ENCODE measurements at places on chromosomes 2 and 18. TPM values are rescaled to one million over a fixed set of nuclear protein-coding genes. Genes with fewer than 3 reads are reported as not detected.

The XIRP2 gene
- 0.59 TPM for total RNA-seq

The CCDC85A gene
- 24.3 TPM for total RNA-seq

The LAMA1 gene
- 31.6 TPM for total RNA-seq

The LHCGR gene
- 0.66 TPM for total RNA-seq

The CRYGC gene
- total RNA-seq: not detected

The PASK gene
- total RNA-seq: 9.0 TPM

The HMSD gene
- total RNA-seq: 0.79 TPM

The WNT6 gene
- total RNA-seq: 1.6 TPM

The INHA gene
- total RNA-seq: 0.10 TPM

The PRPF40A gene
- total RNA-seq: 114 TPM

The TMEM17 gene
- 8.7 TPM for total RNA-seq

DNA sequence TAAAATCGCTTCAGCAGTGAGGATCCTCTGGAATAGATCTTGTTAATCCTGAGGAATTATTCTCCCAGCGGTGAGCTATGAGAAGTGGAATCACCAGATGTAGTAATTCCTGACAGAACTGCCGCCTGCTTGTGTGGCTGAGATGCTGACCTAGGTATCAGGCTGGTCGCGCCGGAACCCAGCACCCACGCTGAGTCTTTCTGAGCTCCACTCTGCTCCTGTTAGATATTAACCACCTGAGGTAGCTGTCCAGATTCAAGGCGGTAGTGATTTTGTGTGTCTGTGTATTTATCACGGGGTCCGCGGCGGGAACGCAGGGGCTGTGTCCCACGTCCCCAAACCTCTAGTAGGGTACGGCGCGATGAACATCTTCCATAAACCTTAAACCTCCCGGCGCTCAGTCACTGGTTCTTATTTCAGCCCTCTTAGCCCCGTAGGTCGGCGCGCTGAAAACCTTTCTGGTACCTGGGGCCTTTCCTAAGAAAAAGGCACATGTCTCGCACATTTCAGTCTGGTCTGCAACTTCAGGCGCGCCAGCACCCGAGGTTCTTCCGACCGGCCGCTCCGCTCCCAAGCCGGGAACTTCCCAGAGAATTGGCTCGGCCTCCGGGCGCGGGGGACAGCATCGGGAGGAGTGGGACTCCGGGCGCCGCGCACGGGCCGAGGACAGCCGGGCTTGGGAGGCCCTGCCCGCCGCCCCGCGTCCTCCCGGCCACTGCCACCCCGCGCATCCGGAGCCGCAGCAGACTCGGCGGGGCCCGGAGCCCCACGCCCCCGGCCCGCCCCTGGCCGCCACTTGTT, 542 bp upstream of the CNNM3 start:
- peaks cover 25% of the 10 kb centered on the region for H3K36me3 ChIP-seq
- H3K27me3 ChIP-seq: no peaks in the 10 kb centered on the region
- H3K4me1 ChIP-seq: peaks cover 40% of the 10 kb centered on the region
- DNase-seq: no peak

DNA sequence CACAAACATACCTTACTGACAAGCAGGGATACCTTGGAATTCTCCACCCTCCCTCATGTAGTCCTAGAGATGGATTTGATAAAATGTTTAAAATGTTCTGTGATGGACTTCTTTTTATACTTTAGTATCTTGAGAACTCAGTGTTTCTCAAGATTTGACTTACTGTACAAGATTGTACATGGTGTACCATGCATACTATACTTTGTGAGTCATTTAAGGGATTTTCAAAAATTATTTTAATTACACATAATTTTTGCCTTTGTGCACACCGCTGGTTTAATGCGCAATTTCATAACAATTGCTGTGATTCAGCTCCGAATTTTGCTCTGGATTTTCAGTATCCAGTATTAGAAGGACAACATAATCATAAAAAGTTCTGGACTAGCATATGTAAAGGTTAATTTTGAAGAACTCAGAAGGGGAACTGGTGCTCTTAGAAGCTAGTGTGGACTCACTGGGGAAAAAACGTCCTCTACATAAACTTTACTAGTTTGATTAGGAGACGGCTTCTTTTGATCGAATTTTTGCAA, 78.6 kb upstream of the ACSL3 start:
- no peaks in the 10 kb centered on the region for H3K4me1 ChIP-seq
- no peak overlapping the region for H3K4me3 ChIP-seq
- no peaks in the 10 kb centered on the region for H3K27me3 ChIP-seq
- DNase-seq: no peak

- peaks cover 42% of the 10 kb centered on the region for H3K4me1 ChIP-seq
- DNase-seq: no peak
- H3K27me3 ChIP-seq: no peaks in the 10 kb centered on the region
Measured at GRCh38 chr2:239285071-239285931, 115.5 kb downstream of the HDAC4 start.

- no peak for DNase-seq
- no peaks in the 10 kb centered on the region for H3K4me1 ChIP-seq
- H3K27ac ChIP-seq: no peak overlapping the region
- no peaks in the 10 kb centered on the region for H3K27me3 ChIP-seq
- no peak overlapping the region for H3K4me3 ChIP-seq
- no peaks in the 10 kb centered on the region for H3K36me3 ChIP-seq
Measured at GRCh38 chr2:131580187-131580586, 52.5 kb downstream of the CCDC74A start.

GRCh38 chr18:45666006-45666405, 50.7 kb downstream of the SLC14A2 start:
- H3K4me3 ChIP-seq: no peak overlapping the region
- no peak overlapping the region for H3K27ac ChIP-seq
- H3K27me3 ChIP-seq: no peaks in the 10 kb centered on the region
- no peak for DNase-seq
- no peaks in the 10 kb centered on the region for H3K4me1 ChIP-seq

DNA sequence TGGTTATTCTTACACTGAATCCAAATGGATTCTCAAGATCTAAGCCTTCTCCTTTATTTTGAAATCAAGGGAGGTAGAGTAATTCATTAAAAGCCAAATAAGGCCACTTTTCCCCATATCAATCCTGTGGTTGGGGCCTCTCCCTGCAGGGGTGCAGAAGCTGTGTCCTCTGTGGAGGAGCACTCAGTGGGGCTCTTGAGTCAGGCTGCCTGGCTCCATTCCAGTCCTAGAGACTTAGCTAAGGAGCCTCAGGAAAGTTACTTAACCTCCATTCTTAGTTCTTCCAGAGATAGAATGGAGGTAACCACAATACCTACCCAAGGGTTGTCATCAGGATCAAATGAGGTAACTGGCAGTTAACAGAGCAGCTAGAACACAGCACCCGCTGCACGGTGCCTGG, 564.3 kb downstream of the CMPK2 start:
- no peaks in the 10 kb centered on the region for H3K27me3 ChIP-seq
- no peak overlapping the region for H3K27ac ChIP-seq
- no peaks in the 10 kb centered on the region for H3K36me3 ChIP-seq
- no peak for DNase-seq
- no peaks in the 10 kb centered on the region for H3K4me1 ChIP-seq

GRCh38 chr18:31592506-31593157, 955 bp downstream of the TTR start:
- DNase-seq: peak; percentile 91
- H3K36me3 ChIP-seq: no peaks in the 10 kb centered on the region
- H3K4me3 ChIP-seq: no peak overlapping the region

GRCh38 chr2:60408207-60408606, 145.2 kb downstream of the BCL11A start:
- H3K27me3 ChIP-seq: peaks cover 8% of the 10 kb centered on the region
- no peaks in the 10 kb centered on the region for H3K36me3 ChIP-seq
- no peak for DNase-seq
- H3K4me1 ChIP-seq: no peaks in the 10 kb centered on the region
- H3K27ac ChIP-seq: no peak overlapping the region

- no peak overlapping the region for H3K27ac ChIP-seq
- H3K36me3 ChIP-seq: no peaks in the 10 kb centered on the region
- no peak overlapping the region for H3K4me3 ChIP-seq
- no peaks in the 10 kb centered on the region for H3K27me3 ChIP-seq
- no peaks in the 10 kb centered on the region for H3K4me1 ChIP-seq
Measured at GRCh38 chr2:231163011-231163410, 35.4 kb upstream of the ARMC9 start.

GRCh38 chr2:222882484-222882928, 21.7 kb downstream of the ACSL3 start:
- H3K27ac ChIP-seq: no peak overlapping the region
- H3K36me3 ChIP-seq: no peaks in the 10 kb centered on the region
- no peak for DNase-seq
- H3K27me3 ChIP-seq: no peaks in the 10 kb centered on the region
- H3K4me3 ChIP-seq: no peak overlapping the region
- H3K4me1 ChIP-seq: no peaks in the 10 kb centered on the region

DNA sequence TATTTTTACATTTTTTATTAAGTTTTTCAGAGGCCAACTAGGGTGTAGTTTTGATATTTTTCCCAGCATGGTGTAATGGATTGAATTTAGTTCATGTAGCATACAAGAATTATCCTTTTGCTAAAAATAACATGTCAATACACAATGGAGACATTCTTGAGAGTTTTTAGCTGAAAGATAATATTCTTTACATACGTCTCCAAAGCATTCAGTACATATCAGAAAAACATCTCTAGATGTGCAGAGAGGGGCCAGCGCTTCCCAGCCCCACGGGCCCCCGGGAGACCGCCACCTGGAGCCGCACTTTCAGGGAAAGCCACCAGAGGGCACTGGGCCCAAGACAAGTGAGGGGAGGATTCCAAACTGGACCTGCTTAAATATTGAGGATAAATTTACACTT, 499.4 kb downstream of the GALR1 start:
- H3K4me1 ChIP-seq: no peaks in the 10 kb centered on the region
- peaks cover 2% of the 10 kb centered on the region for H3K27me3 ChIP-seq
- H3K4me3 ChIP-seq: no peak overlapping the region
- peak; percentile 24 for DNase-seq
- H3K27ac ChIP-seq: no peak overlapping the region
- no peaks in the 10 kb centered on the region for H3K36me3 ChIP-seq

DNA sequence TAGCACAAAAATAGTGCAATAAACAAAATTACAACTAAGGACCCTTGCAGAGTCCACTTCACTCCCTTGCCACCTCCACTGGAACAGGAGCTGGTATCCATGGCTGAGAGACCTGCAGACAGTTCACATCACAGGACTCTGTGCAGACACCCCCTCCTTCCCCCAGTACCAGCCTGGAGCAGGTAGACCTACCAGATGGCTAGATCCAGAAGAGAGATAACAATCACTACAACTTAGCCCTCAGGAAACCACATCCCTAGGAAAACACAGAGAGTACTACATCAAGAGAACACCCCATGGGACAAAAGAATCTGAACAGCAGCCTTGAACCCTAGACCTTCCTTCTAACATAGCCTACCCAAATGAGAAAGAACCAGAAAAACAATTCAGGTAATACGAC, 49.8 kb downstream of the FBXO15 start:
- no peak overlapping the region for H3K4me3 ChIP-seq
- no peaks in the 10 kb centered on the region for H3K36me3 ChIP-seq
- no peaks in the 10 kb centered on the region for H3K4me1 ChIP-seq
- H3K27ac ChIP-seq: no peak overlapping the region

DNA sequence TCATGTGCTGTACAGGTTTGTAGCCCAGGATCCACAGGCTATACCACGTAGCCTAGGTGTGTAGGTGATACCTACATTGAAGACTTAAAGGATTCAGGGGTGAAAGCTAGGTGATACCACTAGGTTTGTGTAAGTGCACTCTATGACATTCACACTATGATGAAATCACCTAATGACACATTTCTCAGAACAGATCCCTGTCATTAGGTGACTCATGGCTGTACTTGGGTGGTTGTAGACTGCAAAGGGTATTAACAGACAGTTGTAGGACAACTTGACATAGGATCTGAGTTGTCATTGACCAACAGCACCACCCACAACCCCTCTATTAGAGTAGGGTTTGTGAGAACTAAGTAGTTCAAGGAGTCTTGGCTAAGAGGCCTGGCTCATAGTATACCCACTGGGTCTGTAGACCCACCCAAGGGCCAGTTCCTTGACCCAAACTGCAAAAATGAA, 27.7 kb upstream of the SMCHD1 start:
- no peaks in the 10 kb centered on the region for H3K4me1 ChIP-seq
- H3K27ac ChIP-seq: no peak overlapping the region
- no peaks in the 10 kb centered on the region for H3K27me3 ChIP-seq
- no peak overlapping the region for H3K4me3 ChIP-seq
- no peaks in the 10 kb centered on the region for H3K36me3 ChIP-seq
- no peak for DNase-seq

GRCh38 chr18:46321955-46322354, 217.8 kb downstream of the HAUS1 start:
- no peak overlapping the region for H3K27ac ChIP-seq
- H3K36me3 ChIP-seq: no peaks in the 10 kb centered on the region
- DNase-seq: no peak

GRCh38 chr2:120398051-120398995, 52.4 kb downstream of the INHBB start:
- peaks cover 18% of the 10 kb centered on the region for H3K4me1 ChIP-seq
- H3K36me3 ChIP-seq: no peaks in the 10 kb centered on the region
- H3K4me3 ChIP-seq: no peak overlapping the region
- no peak for DNase-seq
- H3K27me3 ChIP-seq: no peaks in the 10 kb centered on the region
- no peak overlapping the region for H3K27ac ChIP-seq

DNA sequence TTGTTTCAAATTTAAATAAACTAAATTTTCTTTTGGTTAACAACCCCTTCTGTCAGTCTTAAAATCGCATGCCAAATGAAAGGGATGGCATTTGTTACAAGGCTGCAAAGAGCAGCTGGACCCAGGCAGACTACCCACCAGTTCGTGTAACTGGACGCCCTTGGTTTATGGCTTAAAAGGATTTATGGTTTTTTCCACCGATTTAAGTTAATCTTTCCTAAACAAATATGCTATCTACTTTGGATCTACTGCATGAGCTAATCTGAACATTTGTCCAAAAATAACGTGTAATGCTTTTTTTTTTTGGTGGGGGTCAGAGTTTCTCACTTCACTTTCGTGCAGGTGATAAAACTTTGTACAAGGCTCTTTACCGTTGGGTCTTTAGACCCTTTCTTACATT, 62.9 kb downstream of the DIS3L2 start:
- no peak overlapping the region for H3K27ac ChIP-seq
- no peaks in the 10 kb centered on the region for H3K4me1 ChIP-seq
- H3K27me3 ChIP-seq: no peaks in the 10 kb centered on the region
- H3K4me3 ChIP-seq: no peak overlapping the region
- DNase-seq: no peak

GRCh38 chr18:67451960-67452359, 64.6 kb downstream of the DSEL start:
- H3K4me1 ChIP-seq: no peaks in the 10 kb centered on the region
- no peak for DNase-seq
- no peaks in the 10 kb centered on the region for H3K36me3 ChIP-seq
- no peaks in the 10 kb centered on the region for H3K27me3 ChIP-seq
- no peak overlapping the region for H3K27ac ChIP-seq

- no peak for DNase-seq
- no peak overlapping the region for H3K4me3 ChIP-seq
- no peaks in the 10 kb centered on the region for H3K27me3 ChIP-seq
- H3K4me1 ChIP-seq: no peaks in the 10 kb centered on the region
- H3K27ac ChIP-seq: no peak overlapping the region
Measured at GRCh38 chr2:188032786-188033185, 258.9 kb upstream of the GULP1 start.

- H3K4me3 ChIP-seq: no peak overlapping the region
- H3K27ac ChIP-seq: no peak overlapping the region
- H3K4me1 ChIP-seq: no peaks in the 10 kb centered on the region
- H3K36me3 ChIP-seq: no peaks in the 10 kb centered on the region
- H3K27me3 ChIP-seq: no peaks in the 10 kb centered on the region
Measured at GRCh38 chr2:11904029-11904428, 157.6 kb downstream of the LPIN1 start.

- peaks cover 6% of the 10 kb centered on the region for H3K36me3 ChIP-seq
- H3K4me3 ChIP-seq: peak overlapping the region; percentile 54
- DNase-seq: no peak
- H3K27me3 ChIP-seq: no peaks in the 10 kb centered on the region
- no peak overlapping the region for H3K27ac ChIP-seq
Measured at GRCh38 chr2:238320648-238321281, 447 bp downstream of the TRAF3IP1 start.
